ENCODE measurements at places on chromosomes 3 and 15.

DNA sequence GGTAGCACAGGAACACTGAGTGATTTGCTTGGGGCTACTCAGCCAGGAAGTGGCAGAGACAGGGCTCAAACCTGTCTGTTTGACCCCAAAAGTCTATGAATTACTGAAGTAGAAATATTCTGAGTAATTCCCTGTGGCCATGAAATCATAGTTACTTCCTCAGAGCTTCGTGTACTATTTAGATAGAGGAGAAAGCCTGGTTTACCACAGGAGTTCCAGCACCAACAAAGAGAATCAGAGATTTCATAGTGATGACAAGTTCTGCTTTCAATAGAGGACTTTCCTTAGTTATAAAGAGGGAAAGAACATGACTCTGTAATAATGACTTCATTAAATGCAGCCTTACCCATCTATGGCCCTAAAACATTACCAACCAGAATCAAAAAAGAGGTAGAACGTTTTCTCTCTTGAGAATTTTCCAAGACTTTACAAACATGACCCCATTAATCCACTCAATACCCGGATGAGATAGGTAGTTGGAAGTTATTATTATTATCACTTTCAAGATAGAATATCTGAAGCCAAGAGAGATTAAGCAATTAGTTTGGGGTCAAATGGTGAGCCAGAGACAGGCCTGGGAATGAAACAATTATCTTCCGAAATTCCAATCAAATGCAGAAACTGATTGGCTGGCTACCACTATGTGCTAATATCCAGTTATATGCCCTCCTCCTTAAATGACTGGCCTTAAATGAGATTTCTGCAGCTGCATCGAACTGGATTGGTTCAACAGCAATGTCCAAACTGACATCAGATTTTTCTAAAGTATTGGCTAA is 13.6 kb upstream of the WNT5A start:
- no peak for DNase-seq

DNA sequence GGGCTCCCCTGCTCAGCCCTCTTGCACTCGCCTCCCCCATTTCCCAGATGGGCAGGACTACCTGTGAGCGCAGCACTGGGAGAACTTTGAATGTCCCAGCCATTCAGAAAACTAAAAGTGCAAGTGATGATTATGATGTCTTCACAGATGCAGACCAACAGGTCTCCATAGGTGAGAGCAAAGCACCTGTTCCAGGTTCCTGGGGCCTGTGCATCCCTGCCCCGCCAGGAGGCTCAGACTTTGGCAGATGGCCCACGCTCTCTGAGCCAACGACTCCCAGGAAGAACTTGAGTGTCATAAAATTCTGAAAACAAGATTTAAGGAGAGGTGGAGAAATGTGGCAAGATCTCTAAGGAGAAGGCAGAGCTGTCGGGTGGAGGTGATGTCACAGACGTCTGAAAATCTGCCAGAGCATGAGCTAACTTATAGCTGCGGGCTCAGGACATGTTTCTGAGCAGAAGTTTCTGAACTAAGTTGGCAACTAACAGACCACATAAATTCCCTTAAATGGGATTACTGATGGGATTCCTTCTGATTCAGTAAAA is 110.8 kb upstream of the IGF1R start:
- DNase-seq = no peak

- no peak for DNase-seq
Measured at GRCh38 chr3:126418661-126419131, 24.0 kb downstream of the CFAP100 start.

- DNase-seq = no peak
Measured at GRCh38 chr3:183434992-183435391, 6.6 kb upstream of the MCF2L2 start.

DNA sequence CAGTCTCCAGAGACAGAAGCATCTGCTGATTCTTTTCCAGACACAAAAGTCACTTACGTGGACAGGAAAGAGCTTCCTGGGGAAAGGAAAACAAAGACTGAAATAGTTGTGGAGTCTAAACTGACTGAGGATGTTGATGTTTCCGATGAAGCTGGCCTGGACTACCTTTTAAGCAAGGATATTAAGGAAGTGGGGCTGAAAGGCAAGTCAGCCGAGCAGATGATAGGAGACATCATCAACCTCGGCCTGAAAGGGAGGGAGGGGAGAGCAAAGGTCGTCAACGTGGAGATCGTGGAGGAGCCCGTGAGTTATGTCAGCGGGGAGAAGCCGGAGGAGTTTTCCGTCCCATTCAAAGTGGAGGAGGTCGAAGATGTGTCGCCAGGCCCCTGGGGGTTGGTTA is 25.4 kb downstream of the SYNM start:
- no peak for DNase-seq

DNA sequence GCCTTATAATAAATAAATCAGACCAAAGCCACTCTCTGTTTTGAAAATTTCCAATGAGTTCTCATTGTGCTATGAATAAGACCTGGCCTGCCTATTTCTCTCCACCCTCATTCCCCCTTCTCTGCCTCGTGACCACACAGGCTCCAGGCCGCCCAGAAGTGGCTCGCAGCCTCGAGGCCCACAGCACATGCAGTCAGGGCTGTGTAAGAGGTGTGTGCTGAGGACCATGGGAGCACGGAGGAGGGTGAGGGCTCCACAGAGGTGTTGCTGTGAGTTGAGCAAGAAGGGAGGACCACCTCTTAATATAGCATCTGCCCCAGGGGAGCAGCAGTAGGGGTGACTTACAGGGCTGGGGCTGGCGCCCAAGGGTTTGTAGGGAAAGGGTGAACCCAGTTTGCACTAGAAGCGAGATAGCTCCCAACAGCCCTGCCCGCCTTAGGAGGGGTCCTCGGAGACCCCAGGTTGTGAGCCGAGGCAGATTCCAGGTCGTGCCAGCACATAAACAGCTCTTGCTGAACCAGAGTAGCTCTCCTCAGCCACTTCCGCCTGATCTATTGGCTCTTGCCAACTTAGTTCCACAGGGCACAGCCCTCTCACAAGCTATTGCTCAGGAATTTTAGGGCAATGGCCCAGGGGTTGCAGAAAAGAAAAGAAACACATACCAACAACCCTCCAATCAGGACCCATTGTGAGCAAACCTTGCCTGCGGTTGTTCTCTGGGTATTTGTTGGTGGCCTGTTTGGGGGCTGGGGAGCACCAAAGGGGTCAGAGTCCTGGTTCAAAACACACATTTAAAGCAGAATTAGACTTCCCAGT is 117.7 kb downstream of the MYLK start:
- no peak for DNase-seq

DNA sequence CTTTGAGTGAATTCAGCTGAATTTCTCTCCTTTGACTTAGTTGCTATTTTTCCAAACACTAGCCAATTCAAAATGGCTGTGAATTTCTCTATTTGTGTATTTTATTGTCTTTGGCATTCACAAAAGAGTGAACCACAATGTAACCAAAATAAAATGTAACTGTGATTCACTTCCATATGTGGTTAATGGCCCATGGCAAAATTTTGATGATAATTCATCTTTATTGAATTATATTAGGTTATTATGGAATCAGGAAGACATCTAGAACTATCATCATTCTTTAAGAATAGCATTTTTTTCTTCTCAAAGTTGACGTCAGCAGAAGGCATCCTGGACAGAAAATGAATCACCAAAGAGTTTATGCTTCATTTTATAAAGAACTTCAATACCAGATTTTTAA is 705.3 kb upstream of the NAALADL2 start:
- no peak for DNase-seq

GRCh38 chr3:42635111-42635510 is 18.4 kb upstream of the ZBTB47 start:
- no peak for DNase-seq

- no peak for DNase-seq
Measured at GRCh38 chr15:85397926-85398325, 17.5 kb downstream of the AKAP13 start.

- DNase-seq = no peak
Measured at GRCh38 chr3:72158639-72159326, 373.8 kb upstream of the PROK2 start.

All from T-helper 2 cell (primary cell).